Fibroblast of upper back skin (primary cell): ENCODE measurements at places on chromosomes 7 and 10.

- DNase-seq = no peak
These were observed 348.8 kb upstream of the C7orf33 start for GRCh38 chr7:148241700-148242293.

DNA sequence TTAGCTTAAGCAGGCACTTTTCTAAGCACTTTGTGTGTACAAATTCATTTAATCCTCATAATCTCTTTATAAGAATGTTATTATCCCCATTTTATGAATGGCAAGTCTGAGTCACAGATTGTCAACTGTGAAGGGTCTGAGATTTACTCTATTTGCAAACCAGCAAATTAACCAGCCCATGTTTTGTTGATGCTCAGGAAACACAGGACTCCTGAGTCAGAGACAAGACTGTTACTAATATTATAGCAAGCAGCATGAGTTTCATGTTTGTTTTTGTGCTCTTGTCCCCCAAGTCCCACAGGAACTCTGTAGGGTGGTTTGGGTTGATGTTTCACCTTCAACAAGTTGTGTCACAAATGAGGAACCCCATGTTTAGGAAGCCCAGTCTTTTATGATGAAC lies 182.0 kb upstream of the PPP1R3A start:
- DNase-seq = no peak

DNA sequence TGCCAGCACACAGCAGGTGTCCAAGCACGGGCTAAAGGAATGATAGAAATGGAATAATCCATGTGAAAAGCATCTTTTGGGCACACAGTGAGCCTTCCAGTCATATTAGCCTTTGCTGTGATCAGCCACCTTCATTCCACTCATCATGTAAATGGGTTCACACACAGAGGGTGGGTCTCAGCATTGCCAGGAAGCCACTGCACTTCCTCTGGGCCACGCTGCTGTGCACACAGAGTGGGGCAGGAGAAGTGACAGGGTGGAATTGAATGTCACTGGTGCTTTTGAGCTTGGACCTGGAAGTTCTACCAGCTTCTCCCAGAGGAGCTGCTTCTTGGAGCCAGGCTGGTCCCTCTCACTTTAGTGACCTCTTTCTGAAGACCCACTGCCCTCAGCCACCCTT lies 203.5 kb downstream of the USP6NL start:
- DNase-seq = no peak

- no peak for DNase-seq
These were observed 350 bp upstream of the ZNF37A start for GRCh38 chr10:38093816-38094157.

DNA sequence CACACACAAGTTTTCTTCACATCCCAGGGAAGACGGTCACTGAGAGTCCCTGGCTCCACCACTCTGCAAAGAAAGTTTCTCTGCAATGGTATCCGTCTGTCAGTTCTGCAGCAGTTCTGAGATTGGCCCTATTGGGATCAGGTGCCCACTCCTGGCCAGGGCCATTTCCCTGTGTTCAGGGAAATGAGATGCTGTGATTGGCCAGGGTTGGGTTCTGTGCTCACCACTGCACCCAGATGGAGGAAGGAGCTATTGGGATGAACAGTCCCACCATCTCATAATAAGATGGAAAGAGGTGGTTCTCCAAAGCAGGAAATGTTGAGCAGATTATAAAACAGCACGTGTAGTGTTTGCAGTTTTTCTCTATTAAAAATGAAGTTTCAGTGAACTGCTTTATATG lies 13.3 kb upstream of the PIP4K2A start:
- DNase-seq = no peak
